Activated CD4-positive, alpha-beta T cell treated with anti-CD3 and anti-CD28 coated beads, Interleukin-2, amount 50 U/mL, for 4 hours (primary cell): ENCODE measurements at places on chromosomes 16 and 17.

DNA sequence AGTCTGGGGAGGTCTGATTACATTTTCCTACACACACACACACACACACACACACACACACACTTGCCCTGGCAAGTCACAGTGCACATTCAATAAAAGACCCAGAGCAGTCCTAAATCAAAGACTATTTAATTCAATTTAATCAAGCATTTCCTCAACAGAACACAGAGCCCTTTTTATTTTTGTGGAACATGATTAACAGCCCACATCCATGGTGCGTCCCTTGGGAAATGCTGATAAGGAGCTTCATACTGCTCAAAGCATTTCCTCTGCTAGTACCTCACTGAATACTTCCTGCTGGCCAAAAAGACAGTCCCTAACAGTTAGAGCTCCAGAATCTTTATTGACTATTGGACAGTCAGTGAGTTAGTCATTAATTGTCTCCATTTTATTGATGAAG is 43.1 kb upstream of the MYH10 start:
- DNase-seq = no peak

DNA sequence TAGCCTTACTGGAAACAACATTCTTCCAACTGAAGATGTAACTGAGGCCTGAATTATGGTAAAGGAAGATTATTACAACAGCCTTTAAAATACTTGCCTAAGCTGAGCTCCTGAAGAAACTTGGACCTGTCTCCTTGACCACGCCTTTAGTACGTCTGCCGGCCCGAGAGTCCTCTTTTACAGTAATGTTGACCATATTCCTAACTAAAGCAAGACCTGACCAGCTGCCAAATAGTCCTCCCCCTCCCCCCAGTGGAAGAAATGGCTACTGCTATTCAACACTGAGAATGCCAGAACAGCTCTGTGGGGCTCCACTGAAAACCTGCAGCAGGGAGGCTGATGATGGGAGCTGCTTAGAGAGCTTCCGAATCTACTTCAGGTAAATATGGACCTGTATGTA is 12.6 kb upstream of the FOXJ1 start:
- DNase-seq = no peak

GRCh38 chr17:4109449-4109848 is 33.4 kb downstream of the ZZEF1 start:
- DNase-seq = no peak

GRCh38 chr16:71746442-71747046 is 22.0 kb upstream of the PHLPP2 start:
- peak; percentile 1 for DNase-seq

- no peak for DNase-seq
Measured at GRCh38 chr17:73600103-73600871, 44.0 kb downstream of the SDK2 start.

DNA sequence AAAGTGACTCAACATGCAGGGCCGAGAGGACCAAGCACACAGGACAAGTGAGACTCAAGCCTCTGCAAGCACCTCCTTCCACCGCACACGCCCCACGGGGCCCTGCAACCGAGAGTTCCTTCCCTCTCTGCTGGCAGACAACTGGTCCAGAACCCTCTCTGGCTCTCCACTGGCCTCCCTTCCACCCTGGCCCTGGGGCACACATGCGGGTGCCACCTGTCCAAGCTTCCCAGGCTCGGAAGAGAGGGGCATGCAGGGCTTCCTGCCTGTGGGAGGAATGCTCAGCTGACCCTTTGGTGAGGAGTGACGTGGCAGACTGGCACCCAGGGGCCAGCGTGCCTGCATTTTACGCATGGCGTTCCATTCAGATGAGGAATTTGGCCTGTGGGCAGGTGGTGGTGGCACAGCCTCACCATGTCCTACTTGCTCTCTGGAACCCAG is 59.8 kb downstream of the PIPOX start:
- no peak for DNase-seq

- no peak for DNase-seq
Measured at GRCh38 chr16:25158401-25158800, 46.9 kb downstream of the LCMT1 start.

- DNase-seq = no peak
Measured at GRCh38 chr16:21704733-21705132, 41.0 kb downstream of the OTOA start.

GRCh38 chr16:84410361-84411138 is 42.2 kb downstream of the ATP2C2 start:
- no peak for DNase-seq

DNA sequence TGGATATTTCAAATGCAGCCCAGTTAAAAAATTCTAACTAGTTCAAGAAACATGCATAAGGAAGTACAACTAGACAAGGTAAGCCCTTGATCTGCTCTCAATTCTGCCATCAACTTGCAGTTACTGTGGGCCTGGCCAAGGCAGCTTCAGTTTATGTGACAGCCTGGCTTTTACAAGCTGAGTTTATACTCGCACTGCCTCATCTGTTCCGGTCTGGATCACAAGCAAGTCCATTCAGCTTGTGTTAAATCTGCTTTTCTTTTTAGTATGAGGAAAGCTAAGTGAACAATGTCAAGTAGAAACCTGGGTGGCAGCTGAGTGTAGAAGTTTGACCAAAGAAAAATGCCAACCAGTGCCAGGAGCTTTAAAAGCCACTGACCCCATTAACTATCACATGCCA is 76.6 kb upstream of the CORO6 start:
- no peak for DNase-seq

GRCh38 chr17:17078832-17079231 is 36.6 kb downstream of the MPRIP start:
- DNase-seq = no peak
